ENCODE measurements at places on chromosomes 7 and 10.

- H3K36me3 ChIP-seq: no peaks in the 10 kb centered on the region
- no peak for DNase-seq
- H3K4me3 ChIP-seq: no peak overlapping the region
- no peak overlapping the region for H3K27ac ChIP-seq
- H3K4me1 ChIP-seq: no peaks in the 10 kb centered on the region
These were observed 129.7 kb downstream of the DGKI start for GRCh38 chr7:137717045-137717444.

DNA sequence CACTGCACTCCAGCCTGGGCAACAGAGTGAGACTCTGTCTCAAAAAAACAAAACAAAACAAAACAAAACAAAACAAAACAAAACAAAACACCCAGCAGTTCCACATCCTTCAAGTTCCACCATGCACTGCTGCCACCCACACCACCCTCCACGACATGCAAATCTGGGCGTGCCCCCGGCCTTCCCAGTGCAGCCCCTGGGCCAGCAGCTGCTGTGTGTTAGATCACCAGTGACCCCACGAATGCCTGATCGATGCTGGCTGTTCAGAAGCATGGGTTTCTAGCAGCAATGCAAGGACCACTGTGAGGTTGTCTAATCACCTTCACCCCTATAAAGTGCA is 36.3 kb downstream of the ELFN1 start:
- no peak overlapping the region for H3K27ac ChIP-seq
- no peaks in the 10 kb centered on the region for H3K36me3 ChIP-seq
- DNase-seq: no peak
- H3K4me3 ChIP-seq: no peak overlapping the region

- H3K27ac ChIP-seq: no peak overlapping the region
- no peaks in the 10 kb centered on the region for H3K4me1 ChIP-seq
- no peak overlapping the region for H3K4me3 ChIP-seq
- no peaks in the 10 kb centered on the region for H3K36me3 ChIP-seq
- no peaks in the 10 kb centered on the region for H3K27me3 ChIP-seq
These were observed 333.8 kb downstream of the CALN1 start for GRCh38 chr7:72078301-72078700.

DNA sequence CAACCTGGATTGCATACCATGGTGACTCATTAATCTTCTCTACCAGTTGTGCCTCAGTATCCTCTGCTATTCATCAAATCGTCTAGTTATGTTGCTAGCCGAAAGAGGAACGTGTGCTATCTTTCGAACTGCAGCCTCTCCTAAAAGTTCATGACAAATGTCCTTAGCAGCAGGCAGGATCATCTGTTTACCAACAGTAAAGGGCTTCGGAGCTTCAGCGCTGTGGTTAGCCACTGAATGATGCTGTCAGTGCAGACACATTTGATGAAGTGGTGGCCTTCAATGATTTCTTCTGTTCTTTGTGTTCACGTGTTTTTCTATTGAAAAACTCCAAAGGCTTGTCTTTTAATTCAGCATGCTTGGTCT is 68.8 kb downstream of the CSTF2T start:
- no peaks in the 10 kb centered on the region for H3K36me3 ChIP-seq
- H3K27me3 ChIP-seq: peaks cover 1% of the 10 kb centered on the region
- H3K4me1 ChIP-seq: no peaks in the 10 kb centered on the region
- no peak overlapping the region for H3K4me3 ChIP-seq
- no peak for DNase-seq
- no peak overlapping the region for H3K27ac ChIP-seq

DNA sequence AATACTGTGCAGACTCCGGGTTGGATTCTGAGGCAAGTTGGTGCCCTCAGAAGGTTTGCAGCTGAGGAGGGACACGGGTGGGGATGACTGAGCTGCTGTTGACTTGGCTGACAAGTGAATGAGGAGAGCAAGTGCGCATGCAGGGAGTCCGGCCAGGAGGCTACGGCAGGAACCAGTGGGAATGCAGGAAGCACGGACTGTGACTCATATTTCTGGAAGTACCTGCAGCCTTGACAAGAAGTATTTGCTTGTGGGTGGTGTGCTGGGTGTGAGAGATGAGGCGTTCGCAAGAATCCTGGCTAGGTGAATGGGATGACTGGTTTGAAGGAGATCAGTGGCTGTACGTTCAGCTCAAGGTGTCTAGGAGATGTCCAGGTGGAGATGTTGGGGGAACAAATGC is 30.8 kb upstream of the FXYD4 start:
- peaks cover 13% of the 10 kb centered on the region for H3K27me3 ChIP-seq
- H3K4me1 ChIP-seq: no peaks in the 10 kb centered on the region
- no peak overlapping the region for H3K27ac ChIP-seq
- H3K36me3 ChIP-seq: no peaks in the 10 kb centered on the region
- DNase-seq: no peak
- H3K4me3 ChIP-seq: no peak overlapping the region

DNA sequence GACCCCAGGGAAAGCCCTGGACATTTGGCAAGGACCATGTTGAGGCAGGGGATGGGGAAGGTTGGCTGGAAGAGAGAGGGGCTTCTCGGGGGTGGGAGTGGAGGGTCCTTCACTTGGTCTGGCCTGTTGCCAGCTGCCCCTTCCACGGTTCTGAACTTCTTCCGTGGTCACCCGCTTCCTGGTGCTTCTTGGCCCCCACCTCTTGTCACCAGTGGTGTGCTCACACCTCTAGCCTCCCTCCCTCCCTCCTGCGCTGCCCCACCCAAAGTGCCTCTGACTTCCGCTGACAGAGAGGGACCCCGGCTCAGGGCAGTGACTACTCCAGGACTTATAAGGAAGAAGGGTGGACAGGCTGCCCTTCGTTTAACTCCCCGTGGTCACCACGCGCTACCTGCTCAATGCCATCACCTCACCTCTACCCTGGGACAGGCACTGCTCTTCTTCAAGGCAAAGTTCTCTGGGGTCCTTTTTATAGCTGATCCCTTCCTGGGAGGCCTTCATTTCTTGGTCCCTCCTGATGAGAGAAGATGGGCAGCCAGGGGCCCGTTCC is at the start of gene MUC12:
Gene MUC12 (plus strand): TSS at position 500 of the 550 bp plus-strand sequence. CDS start 58 bp downstream, outside the sequence.
- H3K27ac ChIP-seq: no peak within 1 kb of the TSS
- peaks cover 53% of the 10 kb centered on the region for H3K27me3 ChIP-seq
- no peaks in the 10 kb centered on the region for H3K36me3 ChIP-seq
- no peak within 1 kb of the TSS for H3K4me3 ChIP-seq

DNA sequence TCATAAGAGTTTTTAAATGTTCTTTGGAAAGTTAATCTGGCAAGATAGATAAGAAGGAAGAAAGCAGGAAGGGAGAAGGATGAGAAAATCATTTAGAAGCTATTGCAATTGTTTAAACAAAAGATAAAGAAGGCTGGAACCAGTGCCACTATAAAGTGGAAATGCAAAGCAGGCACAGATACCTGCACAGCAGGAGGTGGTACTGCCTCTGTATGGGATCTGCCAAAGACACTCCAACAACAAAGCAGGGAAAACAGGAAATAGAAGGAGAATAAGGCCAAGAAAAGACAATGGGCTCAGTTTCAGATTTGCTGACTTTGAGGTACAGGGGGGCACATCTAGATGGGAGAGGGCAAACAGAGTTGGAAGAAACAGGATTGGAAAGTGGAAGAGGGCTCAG is 138.6 kb downstream of the PPP1R17 start:
- H3K27ac ChIP-seq: no peak overlapping the region
- no peaks in the 10 kb centered on the region for H3K36me3 ChIP-seq
- no peaks in the 10 kb centered on the region for H3K27me3 ChIP-seq
- no peaks in the 10 kb centered on the region for H3K4me1 ChIP-seq

DNA sequence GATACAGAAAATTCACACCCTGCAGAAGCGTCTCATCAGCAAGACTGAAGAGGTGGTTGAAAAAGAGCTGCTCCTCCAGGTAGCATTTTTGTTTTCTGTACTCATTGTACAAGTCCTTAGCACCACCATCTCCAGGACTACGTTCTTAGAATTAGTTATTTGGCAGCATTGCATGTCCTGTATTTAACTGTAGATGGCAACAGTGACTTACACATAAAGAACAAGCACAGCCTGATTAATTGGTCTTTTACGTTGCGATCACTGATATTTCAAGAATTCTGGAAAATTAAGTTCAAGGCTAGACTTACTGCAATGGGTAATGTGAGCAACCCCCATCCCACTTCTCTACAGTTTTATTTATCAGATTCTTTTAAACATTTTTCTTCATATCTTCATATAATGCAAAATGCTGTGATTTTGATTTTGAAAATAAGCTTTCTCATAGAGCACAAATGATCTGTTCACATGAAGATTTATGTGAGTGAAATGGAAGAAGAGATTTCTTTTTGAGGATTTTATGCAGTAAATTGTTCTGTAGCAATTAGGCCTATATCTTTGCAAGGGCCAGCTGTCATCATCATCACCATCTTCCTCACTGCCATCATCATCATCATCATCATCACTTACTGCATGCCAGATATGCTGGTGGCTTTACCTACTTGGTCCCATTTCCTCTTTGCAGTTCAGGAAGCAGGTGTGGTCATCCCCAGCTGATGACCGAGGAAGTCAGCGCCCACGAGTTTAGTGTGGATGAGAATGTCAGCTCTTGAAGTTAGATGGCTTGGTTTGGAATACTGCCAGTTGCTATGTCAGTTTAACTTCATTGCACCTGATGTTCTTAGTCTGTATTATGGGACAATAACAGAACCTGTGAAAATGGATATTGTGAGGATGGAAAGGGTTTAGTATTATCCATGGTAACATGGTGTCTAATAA is 53.4 kb downstream of the CFAP58 start:
- H3K36me3 ChIP-seq: no peaks in the 10 kb centered on the region
- H3K27me3 ChIP-seq: peaks cover 4% of the 10 kb centered on the region
- DNase-seq: no peak

DNA sequence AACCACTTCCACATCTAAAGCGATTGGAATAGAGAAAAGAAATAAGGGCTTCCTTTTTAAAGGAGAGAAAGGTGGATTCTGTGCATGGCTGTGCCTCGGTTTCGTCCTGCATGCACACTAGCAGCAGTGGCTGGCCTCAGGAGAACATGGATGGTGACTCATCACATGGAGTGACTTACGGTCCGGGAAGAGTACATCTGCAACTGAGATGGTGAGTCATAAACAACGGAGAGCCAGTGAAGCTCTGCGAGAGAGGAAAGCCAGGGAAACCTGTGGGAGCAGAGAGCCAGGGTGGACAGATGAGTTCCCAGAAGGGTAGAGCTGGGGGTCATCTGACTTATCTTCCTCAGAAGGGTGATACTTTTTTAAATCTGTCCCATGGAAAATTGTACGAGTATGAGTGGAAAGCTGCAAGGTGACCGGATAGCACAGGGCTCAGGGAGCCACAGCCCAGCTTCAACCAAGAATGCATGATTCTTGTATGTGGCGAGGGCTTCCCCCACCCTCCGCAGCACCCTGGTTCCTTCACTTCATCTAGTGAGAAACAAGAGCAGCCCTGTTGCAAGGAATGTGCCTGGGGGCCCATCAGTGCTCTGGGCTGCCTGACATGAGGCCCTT is 259.1 kb downstream of the KLF6 start:
- no peak overlapping the region for H3K27ac ChIP-seq
- H3K36me3 ChIP-seq: no peaks in the 10 kb centered on the region
- DNase-seq: no peak
- H3K27me3 ChIP-seq: peaks cover 8% of the 10 kb centered on the region
- H3K4me3 ChIP-seq: no peak overlapping the region
- H3K4me1 ChIP-seq: peaks cover 11% of the 10 kb centered on the region

DNA sequence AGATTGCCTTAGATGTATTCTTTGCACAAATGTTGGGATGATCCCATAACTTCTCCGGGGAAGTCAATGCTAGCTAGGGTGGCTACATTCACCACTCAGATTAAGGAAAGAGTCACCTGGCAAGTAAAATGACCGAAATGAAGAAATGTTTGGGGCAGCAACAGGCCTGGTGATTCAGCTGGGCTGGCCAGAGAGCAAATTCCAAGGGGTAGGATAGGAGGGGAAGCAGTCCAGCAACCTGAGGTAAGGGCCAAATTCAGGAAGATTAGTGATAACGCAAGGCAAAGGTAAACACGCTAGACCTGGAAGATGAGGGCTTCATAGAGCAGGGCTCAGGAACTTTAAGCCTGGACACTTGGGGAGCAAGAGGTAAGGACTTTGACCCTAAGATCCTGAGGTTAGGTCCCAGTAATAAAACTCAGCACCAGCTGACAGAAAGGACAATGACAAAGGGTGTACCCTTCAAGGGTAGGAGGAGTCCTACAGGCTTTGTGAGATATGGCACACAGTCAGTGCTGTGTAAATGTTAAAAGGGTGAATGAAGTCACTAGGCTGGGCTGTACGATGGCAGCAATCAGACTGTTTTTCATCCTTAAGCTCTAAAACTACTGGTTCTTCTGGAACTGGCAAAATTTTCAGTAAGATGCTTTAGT is 22.7 kb upstream of the SMNDC1 start:
- H3K4me1 ChIP-seq: peaks cover 39% of the 10 kb centered on the region
- no peak for DNase-seq
- H3K27me3 ChIP-seq: no peaks in the 10 kb centered on the region
- H3K27ac ChIP-seq: no peak overlapping the region
- peaks cover 10% of the 10 kb centered on the region for H3K36me3 ChIP-seq

DNA sequence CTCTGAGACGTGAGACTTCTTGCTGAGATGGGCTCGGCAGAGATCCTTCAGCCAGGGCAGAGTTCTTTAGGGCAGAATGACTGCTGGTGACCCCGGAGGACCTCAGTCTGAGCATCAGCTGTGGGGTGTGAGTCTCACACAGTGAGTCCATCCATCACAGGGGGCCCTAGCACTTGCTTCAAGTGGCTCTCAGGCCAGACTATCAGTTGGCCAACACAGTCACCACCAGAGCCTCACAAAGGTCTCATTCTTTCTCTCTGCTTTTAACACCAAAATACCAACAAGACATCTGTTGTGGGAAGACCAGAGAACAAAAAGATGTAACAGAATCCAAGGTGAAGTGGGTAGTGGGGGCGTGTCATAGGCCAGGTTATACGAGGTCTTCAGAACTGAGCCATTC is 345.6 kb upstream of the NRP1 start:
- H3K27me3 ChIP-seq: peaks cover 4% of the 10 kb centered on the region
- no peaks in the 10 kb centered on the region for H3K36me3 ChIP-seq
- H3K27ac ChIP-seq: no peak overlapping the region
- DNase-seq: no peak
- H3K4me3 ChIP-seq: no peak overlapping the region

- peaks cover 5% of the 10 kb centered on the region for H3K27me3 ChIP-seq
- DNase-seq: no peak
- no peaks in the 10 kb centered on the region for H3K36me3 ChIP-seq
- H3K4me1 ChIP-seq: peaks cover under 1% of the 10 kb centered on the region
- no peak overlapping the region for H3K27ac ChIP-seq
These were observed 1.4 kb downstream of the ETV1 start for GRCh38 chr7:13988065-13988464.

- no peak overlapping the region for H3K27ac ChIP-seq
- H3K27me3 ChIP-seq: no peaks in the 10 kb centered on the region
- H3K36me3 ChIP-seq: no peaks in the 10 kb centered on the region
- H3K4me3 ChIP-seq: no peak overlapping the region
These were observed 605.5 kb downstream of the XPNPEP1 start for GRCh38 chr10:109317746-109318366.

- no peaks in the 10 kb centered on the region for H3K4me1 ChIP-seq
- no peaks in the 10 kb centered on the region for H3K36me3 ChIP-seq
- no peak overlapping the region for H3K4me3 ChIP-seq
- peaks cover 3% of the 10 kb centered on the region for H3K27me3 ChIP-seq
- DNase-seq: no peak
These were observed 268.1 kb upstream of the PLPP4 start for GRCh38 chr10:120188950-120189349.

GRCh38 chr10:109964318-109964717 is 41.0 kb upstream of the XPNPEP1 start:
- no peaks in the 10 kb centered on the region for H3K4me1 ChIP-seq
- DNase-seq: no peak
- H3K27me3 ChIP-seq: peaks cover 2% of the 10 kb centered on the region
- no peak overlapping the region for H3K4me3 ChIP-seq
